AG09309 (cell line): ENCODE measurements at places on chromosomes 3 and 15.
A peak's percentile ranks its signal among the peaks of the same experiment; 100 is the strongest.

DNA sequence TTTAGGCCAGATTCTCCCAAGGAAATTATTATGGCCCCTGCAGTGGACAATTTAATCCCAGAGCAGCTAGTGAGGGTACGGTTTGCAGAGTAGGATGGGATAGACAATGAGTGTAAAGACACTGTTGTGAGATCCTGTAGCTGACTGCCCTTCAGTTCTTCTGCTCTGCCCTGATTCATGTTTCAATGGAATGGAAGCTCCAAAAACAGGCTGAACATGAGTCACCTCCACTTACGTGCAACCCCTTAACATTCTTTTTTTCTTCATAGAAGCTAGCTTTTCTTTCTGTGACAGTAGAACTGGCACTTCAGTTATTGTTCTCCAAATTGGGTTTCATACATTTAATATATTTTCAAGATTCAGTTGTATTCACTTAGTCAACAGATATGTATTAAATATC is 32.1 kb downstream of the CLDN18 start:
- peak; percentile 46 for DNase-seq

DNA sequence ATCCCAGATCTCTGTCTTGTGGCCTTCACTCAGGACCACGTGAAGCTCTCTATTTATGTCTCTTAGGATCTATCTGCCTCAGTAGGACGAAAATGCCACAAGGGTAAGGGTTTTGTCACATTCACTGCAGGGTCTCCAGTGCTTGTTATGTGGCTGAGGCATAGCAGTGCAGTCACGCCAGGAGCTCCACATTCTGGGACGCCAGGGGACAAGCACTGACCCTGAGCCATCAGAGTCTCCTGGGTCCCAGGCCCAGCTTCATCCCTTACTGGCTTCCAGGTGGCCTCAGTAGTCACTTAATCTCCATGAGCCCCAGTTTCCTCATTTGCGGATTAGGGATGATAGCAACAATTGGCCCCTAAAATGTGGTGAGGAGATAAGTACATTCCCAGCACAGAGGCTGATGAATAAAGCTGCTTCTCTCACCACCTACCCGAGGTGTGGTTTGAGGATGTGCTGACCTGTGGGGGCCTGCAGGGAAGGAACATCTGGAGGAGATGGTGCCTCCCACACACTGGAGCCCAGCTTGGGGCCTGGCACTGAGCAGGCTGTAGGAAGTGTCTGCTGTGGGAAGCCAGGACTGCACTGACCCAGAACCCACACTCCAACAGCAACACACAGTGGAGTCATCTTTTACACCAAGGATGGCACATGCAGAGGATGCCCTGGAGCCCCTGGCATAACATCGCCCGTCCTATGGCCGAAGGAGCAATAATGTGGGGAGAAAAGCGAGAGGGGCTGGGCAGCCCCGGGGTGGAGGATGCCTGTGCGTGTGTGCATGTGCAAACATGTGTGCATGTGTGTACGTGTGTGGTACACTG is 93.2 kb upstream of the IQSEC1 start:
- no peak for DNase-seq

DNA sequence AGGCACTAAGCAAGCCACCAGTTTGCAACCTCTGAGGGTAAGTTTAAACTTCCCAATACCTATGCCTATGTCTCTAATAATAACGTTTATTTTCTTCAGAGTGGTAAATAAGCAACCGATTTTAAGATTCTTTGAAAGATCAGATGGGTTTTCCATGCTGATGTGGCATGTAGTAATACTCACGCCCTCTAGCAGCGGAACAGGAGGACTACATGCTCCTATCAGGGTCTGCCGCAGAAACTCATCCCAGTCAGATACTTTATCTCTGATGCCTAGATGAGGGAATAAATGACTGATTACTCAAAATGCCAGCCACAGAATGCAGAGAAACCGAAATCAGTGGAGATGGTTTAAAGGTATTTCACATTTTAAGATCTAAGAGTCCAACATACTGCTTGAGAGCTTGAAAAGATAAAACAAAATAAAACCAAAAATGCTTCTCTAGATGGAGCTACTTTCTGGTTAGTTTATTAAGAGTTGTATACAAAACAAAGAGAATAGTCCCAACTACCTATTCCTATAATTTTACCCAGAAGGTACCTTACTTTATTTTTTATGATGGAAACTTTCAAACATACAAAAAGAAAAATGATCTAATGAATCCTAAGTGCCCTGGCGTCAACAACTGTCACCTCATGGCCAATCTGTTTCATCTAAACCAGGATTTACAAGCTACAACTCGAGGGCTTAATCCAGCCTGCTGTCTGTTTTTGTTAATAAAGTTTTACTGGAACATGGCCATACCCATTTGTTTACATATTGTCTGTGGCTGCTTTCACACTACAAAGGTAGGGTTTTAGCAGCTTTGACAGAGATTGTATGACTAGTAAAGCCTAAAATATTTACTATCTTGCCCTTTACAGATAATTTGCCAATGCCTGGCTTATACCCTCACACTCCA is 37.5 kb upstream of the STIMATE start:
- peak; percentile 34 for DNase-seq

- DNase-seq: peak; percentile 35
Measured at GRCh38 chr15:56821721-56822425, 88.6 kb upstream of the ZNF280D start.

GRCh38 chr3:62529230-62529629 is 155.9 kb upstream of the FEZF2 start:
- no peak for DNase-seq

- no peak for DNase-seq
Measured at GRCh38 chr3:108527109-108527508, 16.7 kb upstream of the MYH15 start.

DNA sequence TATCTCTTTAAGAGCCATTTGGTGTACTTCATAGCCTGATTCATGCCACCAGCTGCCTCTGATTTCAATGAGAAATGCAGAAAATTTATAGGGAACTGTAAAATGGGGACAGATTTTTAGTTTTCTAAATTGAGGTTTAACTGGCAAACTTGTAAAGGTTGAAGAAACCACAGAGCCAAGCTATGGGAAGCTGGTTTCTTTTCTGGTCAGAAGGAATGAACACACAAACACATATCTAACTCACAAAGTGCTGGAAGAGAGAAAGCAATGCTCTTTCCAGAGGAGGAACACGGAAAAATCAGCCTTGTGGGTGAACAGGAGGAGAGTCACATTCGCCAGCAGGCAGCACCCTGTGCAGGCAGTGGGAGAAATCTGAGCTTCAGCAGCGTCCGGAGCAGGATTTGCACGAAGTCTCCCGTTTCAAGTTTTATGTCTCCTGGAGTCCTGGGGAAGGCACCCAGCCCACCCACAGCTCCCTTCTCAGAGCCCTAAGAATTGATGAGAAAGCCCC is 481 bp downstream of the MASP1 start:
- DNase-seq: peak; percentile 71

GRCh38 chr3:24263069-24263668 is 231.5 kb downstream of the THRB start:
- DNase-seq: no peak

DNA sequence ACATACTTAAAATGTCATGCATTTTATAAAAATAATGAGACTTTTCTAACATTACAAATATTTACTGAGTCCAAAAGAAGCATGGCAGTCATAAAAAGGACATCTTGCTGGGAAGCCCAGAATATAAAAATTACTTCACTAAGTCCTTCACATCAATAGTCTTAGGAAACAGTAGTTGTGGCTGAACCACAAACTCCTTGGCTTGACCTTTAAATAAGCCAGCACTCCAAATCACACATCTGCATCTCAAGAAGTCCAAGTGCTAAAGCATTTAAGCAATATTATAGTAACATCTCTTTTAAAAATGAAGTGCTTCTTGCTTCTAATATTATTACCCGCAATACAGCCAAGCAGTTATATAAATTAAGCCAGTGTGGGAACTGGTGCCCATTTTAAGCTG is 8.8 kb downstream of the CCNL1 start:
- no peak for DNase-seq

DNA sequence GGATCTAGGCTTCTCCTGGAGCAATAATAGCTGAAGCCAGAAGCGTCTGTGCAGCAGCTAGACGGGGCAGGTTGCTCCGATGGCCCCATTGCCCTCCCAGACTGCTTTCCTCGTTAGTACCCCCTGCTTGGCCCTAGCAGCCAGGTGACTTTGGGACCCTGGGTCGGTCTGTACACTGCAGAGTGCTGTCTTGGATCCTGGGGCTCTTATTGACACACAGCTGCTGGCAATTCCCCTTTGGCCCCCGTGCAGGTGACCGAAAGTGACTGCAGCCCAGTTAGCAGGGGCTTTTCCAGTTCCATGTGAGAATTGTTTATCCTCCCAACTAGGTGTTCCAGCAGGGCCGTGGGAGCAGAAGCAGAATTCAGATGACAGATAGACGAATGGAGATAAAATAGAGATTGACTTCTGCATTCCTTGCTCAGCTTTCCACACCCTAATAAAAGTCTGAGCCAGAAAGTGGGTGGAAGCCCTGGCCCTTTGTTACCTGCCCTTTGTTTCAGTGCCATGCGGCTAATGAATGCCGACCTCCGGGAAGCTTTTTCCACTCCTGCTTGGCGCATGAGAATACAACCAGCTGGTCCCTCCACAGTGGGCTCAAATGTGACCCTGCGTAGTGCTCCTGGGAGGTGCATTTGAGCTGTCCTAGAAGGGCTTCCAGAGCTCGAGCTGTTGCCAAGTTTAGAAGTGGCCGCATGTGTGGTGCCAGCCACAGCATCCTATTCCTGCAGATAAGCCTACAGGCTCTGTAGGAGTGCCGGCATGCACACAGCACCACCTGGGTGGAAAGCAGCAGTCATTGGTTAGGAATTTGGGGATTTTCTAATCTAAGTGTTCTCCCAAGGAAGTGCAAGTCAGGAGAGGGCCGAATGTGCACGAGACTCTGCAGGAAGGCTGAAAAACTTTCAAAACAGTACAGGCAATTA is 94.4 kb downstream of the SLCO3A1 start:
- DNase-seq: no peak
